ENCODE measurements at places on chromosomes 11 and 22.

- no peaks in the 10 kb centered on the region for H3K27me3 ChIP-seq
- no peaks in the 10 kb centered on the region for H3K4me1 ChIP-seq
- no peak overlapping the region for H3K4me3 ChIP-seq
Measured at GRCh38 chr22:49402169-49402568, 425.5 kb downstream of the BRD1 start.

- H3K27ac ChIP-seq: no peak overlapping the region
- no peaks in the 10 kb centered on the region for H3K4me1 ChIP-seq
- H3K4me3 ChIP-seq: no peak overlapping the region
- H3K36me3 ChIP-seq: no peaks in the 10 kb centered on the region
- DNase-seq: peak; percentile 67
- H3K27me3 ChIP-seq: no peaks in the 10 kb centered on the region
Measured at GRCh38 chr11:3341298-3341697, 37.6 kb downstream of the ZNF195 start.

- no peaks in the 10 kb centered on the region for H3K36me3 ChIP-seq
- H3K27ac ChIP-seq: no peak overlapping the region
- peaks cover 16% of the 10 kb centered on the region for H3K4me1 ChIP-seq
- no peak for DNase-seq
- no peaks in the 10 kb centered on the region for H3K27me3 ChIP-seq
Measured at GRCh38 chr11:128686021-128686741, 7.7 kb upstream of the FLI1 start.

DNA sequence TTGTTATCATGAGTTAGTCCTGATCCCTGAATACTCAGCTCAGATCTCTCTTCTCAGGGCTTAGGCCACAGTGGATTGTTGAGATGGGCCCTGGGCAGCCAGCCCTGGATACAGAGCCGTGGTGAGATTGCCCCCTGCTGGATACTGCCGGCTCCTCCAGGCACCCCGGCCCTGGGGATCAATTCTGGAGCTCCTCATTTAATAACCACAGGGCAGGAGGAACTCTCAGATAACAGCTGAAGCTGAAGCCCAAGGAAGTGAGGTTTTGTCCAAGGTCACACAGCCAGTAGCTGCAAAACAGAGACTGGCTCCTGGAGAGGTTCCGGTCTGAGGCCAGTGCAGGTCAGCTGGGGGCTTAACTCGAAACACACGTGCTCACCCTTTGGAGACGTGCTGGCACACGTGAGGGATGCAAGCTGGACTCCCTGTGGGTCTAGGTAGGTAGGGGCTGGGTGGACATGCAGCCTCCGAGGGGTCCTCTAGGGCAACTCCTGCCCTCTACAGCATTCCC, 16.0 kb downstream of the USH1C start:
- H3K4me3 ChIP-seq: no peak overlapping the region
- H3K27me3 ChIP-seq: peaks cover 12% of the 10 kb centered on the region
- no peaks in the 10 kb centered on the region for H3K4me1 ChIP-seq
- H3K36me3 ChIP-seq: no peaks in the 10 kb centered on the region
- DNase-seq: peak; percentile 70

DNA sequence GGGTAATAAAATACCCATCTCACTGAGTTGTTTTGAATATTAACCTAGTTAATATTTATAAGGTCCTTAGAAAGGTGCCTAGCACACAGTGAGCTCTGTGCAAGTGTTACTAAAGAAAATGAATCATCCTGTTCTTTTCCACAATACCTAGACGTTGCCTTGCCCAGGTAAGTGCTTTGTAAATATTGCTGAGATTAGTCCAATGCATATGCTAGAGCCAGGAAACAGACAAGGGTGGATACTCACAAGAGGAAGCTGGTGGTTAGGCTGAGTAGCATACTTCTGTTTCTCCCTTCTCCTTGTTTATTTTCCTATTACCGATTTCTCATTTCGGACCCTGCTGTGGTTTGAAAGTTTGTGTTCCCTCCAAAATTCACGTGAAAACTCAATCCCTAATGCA, 58.1 kb upstream of the BARX2 start:
- no peak for DNase-seq
- no peak overlapping the region for H3K4me3 ChIP-seq
- H3K4me1 ChIP-seq: no peaks in the 10 kb centered on the region
- no peaks in the 10 kb centered on the region for H3K36me3 ChIP-seq
- no peak overlapping the region for H3K27ac ChIP-seq

Measured in DND-41 (cell line).